AG09309 (cell line): ENCODE measurements at places on chromosomes 2 and 18.
A peak's percentile ranks its signal among the peaks of the same experiment; 100 is the strongest.

DNA sequence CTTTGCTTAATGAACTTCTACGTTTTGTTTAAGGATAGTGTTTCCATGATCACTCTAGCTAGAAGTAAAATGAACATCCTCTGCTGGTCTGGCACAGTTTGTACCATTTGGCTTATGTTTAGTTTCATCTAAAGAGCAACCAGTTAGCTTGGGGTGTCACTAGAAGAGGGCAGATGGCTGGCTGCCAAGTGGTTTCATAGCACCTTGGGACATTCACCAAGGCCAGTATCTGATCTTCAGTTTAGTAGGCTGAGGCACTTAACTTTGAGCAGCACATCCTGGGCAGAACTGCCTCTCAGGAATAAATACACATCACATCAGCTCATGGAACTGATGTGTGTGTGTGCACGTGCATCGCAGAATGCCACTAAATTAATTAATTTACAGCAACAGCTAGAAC, 68.4 kb downstream of the NXPH2 start:
- DNase-seq = no peak

DNA sequence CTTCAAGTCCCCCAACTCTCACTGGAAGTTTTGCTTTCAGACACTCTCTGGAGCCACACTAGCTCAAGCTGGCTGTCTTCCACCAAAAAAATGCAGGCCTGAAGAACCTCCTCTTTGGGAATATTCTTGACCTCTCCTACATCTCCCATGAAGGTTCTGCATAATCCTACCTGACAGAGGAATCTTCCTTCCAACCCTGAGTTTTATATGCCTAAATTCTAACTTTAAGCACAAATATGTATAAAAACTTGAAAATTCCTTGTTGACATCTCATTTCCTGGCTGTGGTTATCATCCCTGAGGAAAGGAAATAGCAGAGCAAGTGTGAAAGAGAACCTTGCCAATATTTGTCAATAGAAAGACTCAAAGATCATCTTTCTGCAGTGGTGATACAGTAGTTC, 249.0 kb downstream of the LPIN1 start:
- no peak for DNase-seq

DNA sequence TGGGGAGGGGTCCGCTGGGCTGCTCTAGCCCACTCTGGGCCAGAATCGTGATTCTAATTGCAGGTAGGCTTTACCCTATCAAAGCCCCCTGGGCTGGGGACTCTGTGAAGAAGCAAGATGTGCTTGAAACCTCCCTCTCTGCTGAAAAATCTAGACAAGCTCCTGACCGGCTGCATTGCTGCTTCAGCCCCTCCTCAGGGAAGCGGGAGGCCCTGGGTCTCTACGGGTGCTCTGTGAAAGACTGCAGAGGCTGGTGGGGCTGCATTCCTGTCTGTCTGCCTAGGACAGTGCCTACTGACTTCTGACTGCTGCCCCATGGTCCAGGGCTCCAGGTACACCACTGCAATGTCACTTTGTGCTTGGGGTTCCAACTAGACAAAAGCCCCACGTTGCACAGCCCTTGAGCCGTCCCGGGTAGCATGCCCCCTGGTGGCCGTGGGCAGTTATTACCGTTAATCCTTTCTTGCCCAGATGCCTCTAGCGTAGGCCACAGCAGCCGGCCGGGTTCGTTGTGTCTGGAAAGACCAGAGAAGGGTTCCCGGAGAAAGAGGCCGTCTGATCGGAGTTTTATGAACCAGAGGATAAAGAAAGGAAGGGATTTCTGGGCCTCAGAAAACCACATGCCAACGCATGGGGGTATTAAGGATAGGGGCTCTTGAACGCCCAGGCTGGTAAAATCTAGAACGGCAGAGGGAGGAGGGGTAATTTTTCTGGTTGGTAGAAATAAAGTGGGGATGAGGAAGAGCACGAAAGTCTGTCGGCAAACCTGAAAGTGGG, 15.9 kb upstream of the C1QL2 start:
- no peak for DNase-seq

- no peak for DNase-seq
These were observed 392.7 kb upstream of the ID2 start for GRCh38 chr2:8289111-8289510.

- no peak for DNase-seq
These were observed 598.2 kb upstream of the SYT4 start for GRCh38 chr18:43875511-43875910.

- DNase-seq = no peak
These were observed 674.5 kb downstream of the KCNJ3 start for GRCh38 chr2:155372969-155373368.

DNA sequence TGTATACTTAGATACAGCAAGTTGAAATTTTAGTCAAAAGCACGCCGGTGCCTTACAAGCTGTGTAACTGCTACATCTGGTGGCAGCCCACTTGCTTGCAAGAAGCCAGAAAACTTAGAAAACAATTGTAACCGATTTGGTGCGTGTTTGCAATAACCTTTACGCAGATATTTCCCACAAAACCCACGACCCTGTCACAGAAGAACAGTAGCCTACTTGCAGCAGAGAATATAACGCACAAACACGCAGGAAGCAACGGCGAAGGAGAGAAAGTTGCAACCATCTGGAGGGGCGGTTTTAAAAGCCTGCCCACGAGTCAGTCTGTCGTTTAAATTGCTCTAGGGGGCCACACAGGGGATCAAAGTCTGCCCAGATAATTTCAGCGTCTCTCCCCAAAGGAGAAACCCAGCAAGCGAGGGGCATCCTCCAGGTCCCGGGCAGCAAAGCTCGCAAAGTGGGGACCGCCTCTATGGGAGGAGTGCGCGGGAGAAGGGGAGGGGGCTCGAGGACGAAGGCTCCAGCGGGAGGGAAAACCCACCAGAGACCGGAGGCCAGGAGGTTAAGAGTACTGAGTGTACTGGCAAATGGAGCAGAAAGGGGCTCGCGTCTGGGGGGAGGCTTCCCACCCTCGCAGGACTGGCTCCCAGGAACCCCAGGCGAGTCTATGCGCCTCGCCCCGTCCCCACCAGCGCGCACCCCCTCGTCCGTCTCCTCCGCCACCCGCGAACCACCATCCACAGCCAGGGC, 1.1 kb downstream of the TLK1 start:
- DNase-seq = peak; percentile 66

- no peak for DNase-seq
These were observed 55.1 kb downstream of the CYTIP start for GRCh38 chr2:157388827-157389226.

DNA sequence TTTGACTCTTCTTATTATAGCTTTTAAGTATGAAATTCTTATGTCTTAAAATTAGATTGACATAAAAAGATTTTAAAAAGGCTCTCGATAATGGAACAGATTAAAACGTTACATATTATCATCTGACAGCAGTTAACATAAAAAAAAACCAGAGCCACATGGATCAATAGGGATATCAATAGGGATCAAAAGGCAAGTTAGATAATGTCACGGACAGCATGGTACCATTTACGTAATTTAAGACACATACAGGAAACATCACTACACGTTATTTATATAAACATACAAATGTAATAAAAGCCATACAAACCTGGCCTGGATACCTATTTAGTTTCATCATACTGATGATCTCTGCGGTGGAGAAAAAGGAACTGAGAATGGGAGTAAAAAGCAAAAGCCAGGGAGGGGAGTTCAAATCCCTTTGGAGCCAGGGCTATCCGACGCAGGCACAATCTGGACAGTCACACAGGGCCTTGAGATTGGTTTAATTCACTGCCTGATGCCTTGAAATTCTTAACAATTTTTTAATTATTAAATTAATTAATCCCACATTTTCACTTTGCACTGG, 227.2 kb downstream of the AFF3 start:
- no peak for DNase-seq

GRCh38 chr18:24054130-24054529, 39.6 kb downstream of the TTC39C start:
- DNase-seq = no peak

- DNase-seq = no peak
These were observed 89.2 kb upstream of the FAM117B start for GRCh38 chr2:202545523-202545922.

DNA sequence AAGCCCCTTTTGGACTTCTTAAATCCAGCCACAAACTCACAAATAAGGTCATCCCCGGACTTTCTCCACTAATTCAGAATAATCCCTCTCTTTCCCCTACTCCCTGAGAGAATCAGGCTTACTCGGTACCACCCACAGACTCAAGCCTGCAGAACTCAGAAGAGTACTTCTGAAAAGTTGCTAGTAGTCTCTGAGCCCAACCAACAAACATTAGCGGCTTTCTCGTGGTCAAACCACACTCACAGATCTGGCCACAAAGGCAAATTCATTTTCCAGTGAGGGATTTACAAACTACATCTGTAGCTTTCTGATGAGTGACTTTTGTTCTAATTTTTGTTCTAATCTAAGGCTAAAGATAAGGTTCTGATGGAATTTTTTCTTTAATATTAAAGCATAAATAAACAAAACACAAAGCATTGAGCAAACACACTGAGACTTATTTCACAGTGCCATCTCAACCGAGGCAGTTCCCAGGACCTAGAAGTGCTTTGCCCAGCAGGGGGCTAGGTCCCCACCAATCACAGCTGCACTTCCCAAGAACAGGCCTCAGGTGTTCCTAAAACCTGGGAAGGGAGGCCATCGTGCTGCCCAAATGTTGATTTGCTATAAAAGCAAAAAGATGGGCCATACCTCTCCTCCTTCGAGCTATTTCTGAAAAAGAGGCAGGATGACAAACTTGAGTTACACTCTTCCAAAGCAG, 110.7 kb downstream of the COLEC12 start:
- DNase-seq = no peak

DNA sequence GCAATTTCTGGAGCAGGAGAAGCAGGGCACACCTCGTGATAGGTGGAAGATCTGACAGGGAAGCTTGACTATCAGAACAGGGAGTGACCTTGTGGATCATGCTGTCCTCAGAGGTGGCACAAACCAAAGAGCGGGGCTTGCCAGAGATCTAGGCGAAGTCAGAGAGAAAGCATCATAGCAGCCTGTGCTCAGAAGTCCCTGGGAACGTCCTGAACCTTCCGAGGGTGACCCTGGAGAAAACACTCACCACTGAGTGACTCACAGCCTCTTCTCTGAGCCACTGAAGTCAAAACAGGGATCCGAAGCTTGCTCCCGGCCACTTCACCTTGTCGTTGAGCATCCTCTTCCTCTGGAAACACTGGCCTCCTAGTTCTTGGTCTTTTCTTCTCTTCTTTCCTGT, 56.7 kb downstream of the IL1R2 start:
- no peak for DNase-seq

- no peak for DNase-seq
These were observed 66.5 kb upstream of the SLC1A4 start for GRCh38 chr2:64922482-64923384.

DNA sequence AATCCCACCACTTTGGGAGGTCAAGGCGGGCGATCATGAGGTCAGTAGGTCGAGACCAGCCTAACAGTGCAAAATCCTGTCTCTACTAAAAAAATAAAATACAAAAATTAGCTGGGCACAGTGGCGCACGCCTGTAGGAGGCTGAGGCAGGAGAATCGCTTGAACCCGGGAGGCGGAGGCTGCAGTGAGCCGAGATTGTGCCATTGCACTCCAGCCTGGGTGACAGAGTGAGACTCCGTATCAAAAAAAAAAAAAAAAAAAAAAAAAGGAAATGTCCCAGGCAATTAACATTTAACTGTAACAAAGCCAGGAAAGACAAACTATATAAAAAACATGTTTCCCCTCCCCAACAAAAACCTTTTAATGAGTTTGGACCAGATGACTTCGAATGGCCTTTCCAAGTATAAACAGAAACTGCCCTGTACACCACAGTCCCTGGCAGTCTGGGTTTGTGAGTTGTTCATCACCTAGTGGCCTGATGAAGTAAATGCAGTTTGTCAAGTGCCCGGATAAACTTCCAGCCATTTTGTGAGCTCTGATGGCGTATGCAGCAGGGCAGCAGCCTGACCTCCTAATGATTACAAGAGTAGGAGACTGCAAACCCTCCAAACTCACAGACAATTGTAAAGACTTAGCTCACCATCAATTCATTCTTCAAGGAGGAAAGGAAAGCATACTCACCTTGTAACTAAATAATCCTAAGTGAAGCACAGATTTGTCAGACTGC, 16.6 kb upstream of the PCBP1 start:
- DNase-seq = peak; percentile 68

DNA sequence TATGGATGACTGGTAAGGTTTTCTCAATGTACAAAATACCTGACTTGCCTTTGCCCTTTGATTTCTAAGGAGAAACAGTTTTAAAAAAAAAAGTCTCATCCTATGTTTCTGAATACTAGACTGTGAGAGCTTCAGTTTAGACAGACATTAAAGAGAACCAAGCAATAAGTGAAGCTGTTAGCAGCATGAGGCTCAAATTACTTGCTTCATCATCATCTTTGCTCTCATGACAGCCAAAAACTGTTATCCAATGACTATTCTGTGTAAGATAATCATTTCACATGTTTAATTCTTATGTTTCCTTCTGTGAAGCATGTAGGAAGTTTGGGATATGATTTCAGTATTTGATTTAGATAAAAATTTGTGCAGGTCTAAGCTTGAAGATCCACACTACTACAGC, 129.2 kb downstream of the COMMD1 start:
- no peak for DNase-seq

- DNase-seq = no peak
These were observed 566 bp upstream of the CMPK2 start for GRCh38 chr2:6866275-6866671.

DNA sequence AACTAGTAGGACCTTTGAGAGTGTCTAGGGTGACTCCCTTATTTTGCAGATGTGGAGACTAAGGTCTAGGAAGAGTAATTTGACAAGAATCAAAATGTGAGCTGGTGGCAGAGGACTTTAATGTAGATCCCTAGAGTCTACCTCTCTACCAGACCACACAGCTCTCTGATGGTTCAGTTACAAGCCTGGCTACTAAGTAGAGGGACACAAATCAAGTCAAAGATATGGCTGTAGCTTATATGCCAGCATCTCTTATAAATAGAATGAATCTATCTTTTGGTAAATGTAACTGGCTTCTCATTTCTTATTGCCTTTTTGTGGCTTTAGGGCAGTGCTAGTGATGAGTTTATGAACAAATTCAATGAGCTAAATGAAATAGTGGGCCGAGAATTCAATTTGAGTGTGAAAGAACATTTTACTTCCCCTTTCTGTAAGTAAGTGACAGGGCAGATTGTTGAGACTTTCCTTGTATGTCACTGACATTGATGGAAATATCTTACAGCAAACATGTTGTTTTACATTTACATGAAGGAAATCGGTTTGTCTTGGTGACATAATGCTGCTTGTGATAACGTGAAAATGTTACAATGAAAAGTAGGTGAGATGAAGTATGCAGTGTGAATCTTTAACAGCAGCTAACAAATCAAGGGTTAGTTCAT, 28.3 kb downstream of the CSRNP3 start:
- no peak for DNase-seq

GRCh38 chr2:192098814-192099491, 95.8 kb downstream of the TMEFF2 start:
- no peak for DNase-seq

GRCh38 chr2:161138429-161138828, 21.8 kb upstream of the TANK start:
- no peak for DNase-seq
